ENCODE measurements at places on chromosomes 16 and 17. TPM values are rescaled to one million over a fixed set of nuclear protein-coding genes. Genes with fewer than 3 reads are reported as not detected.

DNA sequence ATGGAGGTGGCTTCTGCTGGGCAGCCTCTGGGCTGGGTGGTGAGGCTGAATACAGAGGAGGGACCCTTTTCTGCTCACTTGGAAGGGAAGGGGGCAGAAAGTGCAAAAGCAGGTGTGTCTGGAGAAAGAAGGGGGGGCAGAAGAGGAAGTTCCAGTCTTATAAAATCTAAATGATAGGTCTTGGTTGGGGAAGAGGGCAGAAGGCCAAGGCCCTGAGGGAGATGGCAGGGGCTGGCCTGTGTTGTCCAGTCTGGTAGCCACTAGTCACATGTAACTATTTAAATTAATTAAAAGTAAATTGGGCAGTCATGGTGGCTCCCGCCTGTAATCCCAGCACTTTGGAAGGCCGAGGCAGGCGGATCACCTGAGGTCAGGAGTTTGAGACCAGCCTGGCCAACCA, 2.5 kb upstream of the CAMKK1 start:
- no peak for DNase-seq

DNA sequence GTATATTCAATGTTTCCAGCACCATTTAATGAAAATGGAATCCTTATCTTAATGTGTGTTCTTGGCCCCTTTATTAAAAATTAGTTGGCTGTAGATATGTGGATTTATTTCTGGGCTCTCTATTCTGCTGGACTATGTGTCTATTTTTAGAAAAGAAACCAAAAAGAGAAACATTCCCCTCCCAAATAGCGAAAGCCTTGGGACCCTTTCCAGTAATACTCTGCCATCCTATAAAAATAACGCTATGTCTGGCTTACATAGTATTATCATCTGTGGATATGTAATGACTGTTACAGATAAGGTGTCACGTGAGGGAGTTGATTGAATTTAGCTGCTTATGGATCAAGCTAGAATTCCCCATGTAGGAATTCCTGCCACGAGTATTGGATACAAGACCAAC, 279.3 kb upstream of the KIF2B start:
- no peak for DNase-seq

GRCh38 chr16:58628845-58629732, 537 bp downstream of the CNOT1 start:
- DNase-seq: peak; percentile 16

DNA sequence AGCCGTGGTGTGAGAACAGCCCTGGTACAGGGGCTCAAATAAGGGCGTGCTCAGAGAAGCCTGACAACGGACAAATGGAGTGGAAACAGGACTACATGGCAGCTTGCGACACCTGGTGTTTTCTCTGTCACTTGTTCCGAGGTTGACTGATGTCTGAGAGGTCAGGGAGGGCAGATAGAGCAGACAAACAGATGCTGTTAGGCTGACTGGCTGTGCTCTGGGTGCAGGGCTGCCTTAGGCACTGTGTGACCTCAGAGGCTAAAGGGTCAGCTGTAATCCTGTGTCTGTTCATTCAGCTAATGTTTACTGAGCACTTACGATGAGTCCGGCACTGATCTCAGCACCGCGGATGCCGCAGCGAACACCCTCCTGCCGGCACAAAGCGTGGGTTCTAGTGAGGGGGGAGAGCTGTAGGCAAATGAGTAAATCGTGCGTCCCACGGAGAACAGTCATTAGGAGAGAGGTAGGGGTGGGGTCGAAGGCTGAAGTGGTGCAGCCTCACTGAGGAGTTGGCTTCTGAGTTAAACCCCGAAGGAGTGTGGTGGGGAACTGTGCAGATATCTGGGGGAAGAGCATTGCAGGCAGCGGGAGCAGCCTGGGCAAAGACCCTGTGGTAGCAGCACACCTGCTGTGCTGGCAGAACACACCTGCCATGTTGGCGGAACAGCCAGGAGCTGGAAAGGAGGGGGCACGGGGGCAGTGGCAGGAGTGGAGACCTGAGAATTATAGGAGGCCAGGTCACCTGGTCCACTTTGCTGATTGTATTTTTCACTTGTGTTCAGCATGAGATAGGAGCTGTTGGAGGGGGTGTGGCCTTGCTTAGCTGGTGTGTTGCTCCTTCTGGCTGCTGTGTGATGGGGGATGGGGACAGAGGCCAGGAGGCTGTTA, 35.0 kb downstream of the GPT2 start:
- no peak for DNase-seq

DNA sequence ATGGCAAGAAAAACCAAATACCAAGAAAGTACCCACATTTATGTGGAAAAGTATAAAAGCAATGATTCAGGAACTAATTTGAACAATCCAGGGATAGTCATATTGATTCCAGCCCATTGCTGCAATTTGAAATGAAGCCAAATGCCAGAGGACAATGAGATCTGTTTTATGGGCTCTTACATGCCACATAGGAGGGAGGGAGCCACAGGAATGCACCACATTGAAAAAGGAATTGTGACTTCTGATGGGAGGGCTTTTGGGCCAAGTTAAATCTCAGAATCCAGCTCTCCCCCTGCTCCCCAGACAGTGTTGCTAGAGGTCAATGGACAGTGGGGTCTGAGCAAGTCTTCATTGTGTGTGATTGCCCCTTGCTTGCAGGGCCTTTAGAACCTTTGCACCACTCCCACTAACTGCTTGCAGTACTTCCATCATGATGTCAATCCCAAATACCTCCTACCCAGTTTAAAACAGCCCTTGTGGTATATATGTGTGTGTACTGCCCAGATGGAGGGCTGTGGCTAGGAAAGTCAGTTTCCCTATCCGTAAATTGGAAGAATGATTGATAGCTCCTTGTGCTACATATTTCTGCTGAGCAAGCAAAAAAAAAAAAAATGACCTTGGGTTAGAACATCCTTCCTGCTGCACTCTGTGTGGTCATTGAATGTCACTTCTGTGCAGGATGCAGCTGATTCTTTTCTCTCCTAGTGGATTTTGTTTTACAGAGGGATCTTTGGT, 406.8 kb downstream of the UTP18 start:
- no peak for DNase-seq

DNA sequence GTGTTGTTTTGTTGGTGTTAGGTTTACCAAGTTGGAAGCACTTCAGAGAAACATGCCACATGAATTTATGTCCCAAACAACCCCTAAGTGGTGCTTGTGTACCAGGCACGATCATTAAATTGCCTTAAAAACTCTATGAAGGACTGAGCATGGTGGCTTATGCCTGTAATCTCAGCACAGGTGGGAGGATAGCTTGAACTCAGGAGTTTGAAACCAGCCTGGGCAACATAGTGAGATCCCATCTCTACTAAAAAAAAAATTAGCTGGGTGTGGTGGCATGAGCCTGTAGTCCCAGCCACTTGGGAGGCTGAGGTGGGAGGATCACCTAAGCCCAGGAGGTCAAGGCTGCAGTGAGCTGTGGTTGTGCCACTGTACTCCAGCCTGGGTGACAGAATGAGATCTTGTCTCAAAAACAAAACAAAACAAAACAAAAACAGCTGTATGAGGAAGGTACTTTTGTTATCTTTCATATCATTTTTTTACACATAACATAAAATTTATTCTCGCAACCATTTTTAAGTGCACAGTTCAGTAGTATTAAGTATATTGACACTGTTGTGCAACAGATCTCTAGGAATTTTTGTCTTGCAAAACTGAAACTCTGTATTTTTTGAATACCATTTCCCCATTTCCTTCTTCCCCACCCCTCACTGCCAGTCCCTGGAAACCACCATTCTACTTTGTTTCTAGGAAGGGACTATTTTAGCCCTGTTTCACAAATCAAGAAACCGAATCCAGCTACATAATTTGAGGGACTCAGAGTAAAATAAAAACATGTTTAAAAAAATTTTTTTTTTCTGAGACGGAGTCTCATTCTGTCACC, 14.3 kb upstream of the RBBP6 start:
- DNase-seq: no peak

- no peak for DNase-seq
Measured at GRCh38 chr17:55607731-55608341, 96.6 kb upstream of the SMIM36 start.

GRCh38 chr16:29116980-29117379, 132.1 kb downstream of the LAT start:
- no peak for DNase-seq

GRCh38 chr17:30256756-30257506, 21.4 kb upstream of the SLC6A4 start:
- no peak for DNase-seq

- DNase-seq: no peak
Measured at GRCh38 chr16:54932737-54933254, 2.1 kb downstream of the IRX5 start.

DNA sequence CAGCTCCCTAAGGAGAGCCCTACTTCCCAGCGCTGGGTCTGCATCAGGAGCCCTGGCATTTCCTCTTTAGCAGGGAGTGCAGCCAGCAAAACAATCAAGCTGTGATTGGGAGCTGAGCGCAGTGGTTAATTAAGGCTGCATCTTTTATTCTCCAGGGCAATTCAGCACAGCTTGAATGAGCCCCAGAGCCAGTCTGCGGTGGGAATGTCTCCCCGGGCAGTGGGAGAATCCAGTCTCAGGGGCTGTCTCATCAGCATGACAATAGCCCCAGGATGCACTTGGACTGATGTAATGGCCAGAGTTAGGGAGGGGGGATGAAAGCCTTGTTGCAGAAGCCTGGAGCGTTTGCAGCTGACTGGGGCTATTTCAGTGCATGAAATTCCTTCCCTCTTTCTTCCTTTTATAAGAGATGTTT, 292.6 kb upstream of the SOX9 start:
- DNase-seq: no peak

DNA sequence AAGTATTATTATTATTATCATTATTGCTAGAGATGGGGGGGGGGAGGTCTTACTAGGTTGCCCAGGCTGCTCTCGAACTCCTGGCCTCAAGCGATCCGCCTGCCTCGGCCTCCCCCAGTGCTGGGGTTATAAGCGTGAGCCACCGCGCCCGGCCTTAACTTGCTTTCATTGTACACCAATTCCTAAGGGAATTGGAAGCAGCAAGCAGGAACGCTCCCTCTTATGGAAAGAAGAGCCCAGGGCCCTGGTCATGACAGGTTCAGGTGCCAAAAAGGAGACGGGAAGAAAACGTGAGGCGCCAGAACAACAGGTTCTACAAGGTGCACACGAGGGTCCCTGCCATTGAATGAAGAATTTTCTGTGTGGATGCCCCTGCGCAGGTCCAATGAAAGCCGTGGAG, 540 bp upstream of the RPL38 start:
- DNase-seq: no peak

GRCh38 chr16:4016658-4017057, 99.6 kb downstream of the ADCY9 start:
- no peak for DNase-seq

DNA sequence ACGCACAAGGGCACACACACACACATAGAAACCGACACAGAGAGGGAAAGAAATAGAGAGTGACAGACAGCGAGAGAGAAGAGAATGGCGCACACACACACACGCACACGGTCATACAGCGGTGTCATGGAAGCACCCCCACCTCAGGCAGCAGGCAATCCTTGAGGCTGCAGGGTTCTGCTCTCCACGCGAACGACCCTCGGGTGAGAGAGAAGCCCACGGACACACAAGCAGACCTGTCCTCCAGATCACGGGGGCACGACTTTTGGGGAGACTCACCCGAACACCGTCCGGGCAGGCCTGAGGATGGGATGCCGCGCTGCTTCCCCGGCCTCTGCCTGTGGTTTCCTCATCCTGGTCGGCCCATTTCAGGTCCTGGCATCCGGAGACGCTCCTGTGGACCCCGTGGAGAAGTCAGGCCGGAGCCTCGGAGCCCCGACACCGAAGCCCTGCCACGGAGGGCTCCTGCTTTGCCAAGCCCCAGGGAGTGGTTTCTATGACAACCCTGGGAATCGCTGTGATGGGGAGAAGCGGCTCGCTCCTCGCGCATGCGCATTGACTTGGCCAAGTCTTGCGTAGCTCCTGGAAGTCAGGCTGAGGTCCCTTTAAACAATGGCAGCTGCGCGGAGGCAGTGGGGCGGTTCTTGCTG, 118.2 kb upstream of the KCNJ18 start:
- no peak for DNase-seq

GRCh38 chr17:76547183-76547641, 7.4 kb downstream of the PRCD start:
- DNase-seq: peak; percentile 48

GRCh38 chr17:35801583-35802224, 6.3 kb upstream of the MMP28 start:
- DNase-seq: no peak

GRCh38 chr17:33457477-33457876, 164.4 kb upstream of the ASIC2 start:
- no peak for DNase-seq

GRCh38 chr16:74522160-74522559, 84.8 kb downstream of the GLG1 start:
- no peak for DNase-seq

DNA sequence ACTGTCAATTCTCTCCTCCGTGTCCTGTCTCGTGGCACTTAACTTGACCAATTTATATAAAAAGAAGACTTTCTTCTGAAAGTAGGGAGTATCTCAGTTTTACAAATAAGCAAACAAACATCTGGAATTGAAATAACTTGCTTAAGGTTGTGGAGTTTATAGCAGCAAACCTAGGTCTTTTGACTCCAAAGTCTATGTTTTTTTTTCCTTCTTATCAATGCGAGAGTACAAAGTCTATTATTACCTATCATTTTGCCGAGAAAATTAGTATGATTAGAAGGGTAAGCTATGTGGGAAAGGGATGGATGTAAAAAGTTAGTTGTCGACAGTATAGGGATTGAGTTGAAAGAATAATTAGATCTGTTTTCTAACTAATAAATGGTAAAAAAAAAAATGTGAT, 50.4 kb downstream of the PPM1E start:
- DNase-seq: no peak

- no peak for DNase-seq
Measured at GRCh38 chr16:2511996-2512734, 1.6 kb upstream of the ATP6V0C start.

DNA sequence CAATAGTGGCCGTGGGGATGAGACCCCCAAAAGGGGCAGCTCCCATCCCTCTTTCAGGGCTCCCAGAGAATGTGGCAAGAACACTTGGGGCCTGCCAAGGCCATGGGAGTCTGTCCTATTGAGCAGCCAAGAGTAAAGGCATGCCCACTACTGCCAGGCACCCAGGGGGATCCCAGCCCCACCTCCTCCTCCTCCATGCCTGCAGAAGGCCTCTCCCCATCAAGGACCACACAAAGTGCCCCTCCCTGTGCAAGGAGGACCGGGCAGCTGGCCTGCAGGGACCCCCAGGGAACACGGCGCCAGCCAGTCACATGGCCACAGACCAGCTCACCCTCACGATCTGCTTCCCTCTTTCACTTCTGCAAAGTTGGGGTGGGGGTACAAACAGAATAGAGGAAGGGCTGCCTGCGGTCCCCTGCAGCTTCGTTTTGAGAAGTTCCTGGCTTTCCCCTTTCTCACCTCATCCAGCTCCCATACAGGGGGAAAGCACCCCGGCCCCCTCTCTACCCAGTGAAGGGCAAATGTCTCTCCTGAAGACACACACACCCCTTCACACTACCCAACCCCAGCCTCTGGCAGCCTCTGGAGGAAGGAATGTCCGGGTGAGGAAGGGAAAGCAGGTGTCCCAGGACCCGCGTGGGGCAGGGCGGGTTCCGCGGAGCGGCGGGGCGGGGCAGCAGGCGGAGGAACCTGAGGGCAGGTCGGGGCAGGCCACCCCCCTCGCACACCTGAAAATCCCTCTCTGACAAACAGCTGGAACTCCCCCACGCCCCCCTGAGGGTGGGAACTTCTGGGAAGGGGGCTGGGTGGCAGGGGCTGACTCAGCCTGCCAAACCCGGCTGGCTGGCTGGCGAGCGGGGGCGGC, 2.0 kb downstream of the PPP1R9B start:
- DNase-seq: no peak

TMEM114 gene
- 1.8 TPM for total RNA-seq

CD300E gene
- not detected for total RNA-seq

PMP22 gene
- 0.93 TPM for total RNA-seq

SHBG gene
- 5.1 TPM for total RNA-seq

WNT9B gene
- total RNA-seq: 0.98 TPM

METTL16 gene
- 44.4 TPM for total RNA-seq

WDR90 gene
- total RNA-seq: 117 TPM

UNC13D gene
- total RNA-seq: 2.7 TPM

CDRT15 gene
- total RNA-seq: not detected
